ENCODE measurements at places on chromosomes 7 and 10.
A peak's percentile ranks its signal among the peaks of the same experiment; 100 is the strongest.

GRCh38 chr7:41755096-41755495 is 52.2 kb upstream of the INHBA start:
- no peak for DNase-seq

DNA sequence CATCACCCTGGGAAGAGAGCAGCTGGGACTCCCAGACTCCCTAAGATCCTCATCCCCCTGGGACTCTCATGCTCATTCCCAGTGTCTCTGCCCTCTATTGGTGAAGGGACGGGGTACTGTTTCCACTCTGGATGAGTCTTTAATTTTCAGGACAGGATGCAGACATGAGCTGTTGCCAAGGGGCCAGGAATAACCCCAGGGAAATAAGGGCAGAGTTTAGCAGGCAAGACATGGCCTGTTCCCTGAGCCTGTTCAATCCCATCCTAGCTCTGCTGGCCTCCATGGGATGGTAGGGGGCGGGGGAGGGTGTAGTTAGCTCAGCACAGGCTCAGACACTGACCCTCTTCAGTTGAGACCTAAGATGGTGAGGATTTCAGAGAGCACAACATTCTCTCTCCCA is 14.0 kb downstream of the C10orf105 start:
- DNase-seq, result no peak

GRCh38 chr10:4511509-4511908 is 314.5 kb upstream of the AKR1E2 start:
- peak; percentile 55 for DNase-seq

GRCh38 chr10:11439523-11440053 is 171.9 kb downstream of the USP6NL start:
- DNase-seq, result no peak

DNA sequence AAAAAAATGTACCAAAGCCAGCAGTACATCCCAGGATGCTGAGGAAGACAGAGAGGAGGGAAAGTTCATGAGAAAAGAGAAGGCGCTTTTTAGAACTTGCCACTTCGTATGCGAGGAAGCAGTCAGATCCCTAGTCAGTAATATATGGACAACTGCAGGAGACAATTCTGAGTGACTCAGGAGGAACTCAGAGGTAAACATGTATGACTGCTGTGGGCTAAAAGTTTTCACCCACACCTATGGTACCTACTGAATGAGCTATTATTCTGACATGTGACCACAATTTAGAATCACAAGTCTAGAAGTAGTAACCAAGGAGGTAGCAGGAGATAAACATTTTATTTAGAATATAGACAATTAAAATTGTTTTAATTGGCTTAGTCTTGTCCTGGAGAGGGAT is 126.5 kb downstream of the ICA1 start:
- DNase-seq, result no peak

Data from adipocyte (in vitro differentiated cells).